ENCODE measurements at places on chromosomes 4 and X.

GRCh38 chr4:18440527-18441202, 419.1 kb upstream of the LCORL start:
- no peak for DNase-seq

DNA sequence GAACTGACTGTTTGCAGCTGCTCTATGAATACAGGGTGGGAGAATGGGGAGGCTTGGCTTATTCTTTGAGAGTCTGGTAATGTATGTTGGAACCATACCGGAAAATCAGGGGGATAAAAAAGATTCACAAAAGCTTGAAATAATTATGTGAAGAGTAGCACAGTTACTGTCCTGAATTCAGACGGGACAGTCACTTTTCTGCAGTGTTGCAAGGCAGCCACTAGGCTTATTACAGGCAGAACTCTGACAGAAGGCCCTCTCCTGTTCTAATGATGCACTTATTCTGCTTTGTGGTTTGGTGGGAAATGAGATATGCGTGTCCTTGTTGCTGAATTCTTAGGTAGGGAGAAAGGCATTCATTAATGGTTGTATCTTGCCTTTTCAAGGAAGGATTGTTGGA, 37.2 kb downstream of the GUCY1B1 start:
- DNase-seq: no peak

DNA sequence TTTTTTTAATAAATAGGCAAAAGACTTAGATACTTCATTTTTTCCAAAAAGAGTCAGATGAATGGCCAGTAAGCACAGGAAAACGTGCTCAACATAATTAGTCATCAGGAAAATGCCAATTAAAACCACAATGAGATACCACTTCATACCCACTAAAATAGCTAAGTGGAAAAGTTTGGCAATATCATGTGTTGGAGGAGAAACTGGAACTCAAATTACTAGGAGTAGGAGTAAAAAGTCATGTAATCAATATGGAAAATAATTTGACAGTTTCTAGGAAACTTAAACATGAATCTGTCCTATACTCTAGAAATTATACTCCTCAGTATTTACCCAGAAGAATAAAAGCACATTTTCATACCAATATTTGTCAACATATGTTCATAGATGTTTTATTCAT, 449.8 kb downstream of the INPP4B start:
- DNase-seq: no peak

GRCh38 chr4:71027611-71028010, 34.2 kb downstream of the DCK start:
- DNase-seq: no peak

DNA sequence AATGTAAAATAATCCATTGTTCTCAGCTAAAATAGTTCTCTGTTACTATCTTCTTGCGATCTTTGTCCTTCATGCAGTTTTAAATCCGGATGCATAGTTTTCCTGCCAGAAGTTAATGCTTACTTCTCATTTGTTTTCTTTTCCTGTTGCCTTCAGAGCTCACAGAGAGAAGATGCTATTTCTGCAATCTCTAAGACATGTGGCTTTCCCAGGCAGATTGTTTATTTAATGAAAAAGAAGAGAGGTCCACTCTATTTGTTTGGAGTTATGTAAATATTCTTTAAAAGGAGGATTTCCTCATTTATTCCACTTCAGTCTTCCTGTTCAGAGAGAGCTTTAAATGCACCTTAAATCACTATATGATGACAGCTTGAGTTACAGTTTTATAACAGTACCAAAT, 39.3 kb upstream of the HPGD start:
- DNase-seq: no peak

DNA sequence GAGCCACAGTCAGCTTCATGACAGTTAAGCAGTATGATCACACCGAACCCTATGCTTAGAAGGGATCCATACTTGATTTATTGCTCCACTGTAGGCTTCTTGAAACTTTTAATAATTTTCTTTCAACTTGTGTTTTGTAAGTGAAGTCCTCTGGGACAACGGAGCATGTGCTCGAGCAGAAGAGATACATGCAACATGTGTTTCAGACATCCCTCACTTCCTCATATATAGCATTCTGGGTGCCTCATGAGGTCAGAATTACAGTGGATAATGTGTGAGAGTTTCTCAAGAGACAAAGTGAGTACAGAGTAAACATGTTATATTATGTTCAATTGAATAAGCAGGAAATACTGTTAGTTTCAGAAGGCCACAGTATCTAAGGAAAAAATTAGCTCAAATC, 893.2 kb downstream of the FAT4 start:
- no peak for DNase-seq

DNA sequence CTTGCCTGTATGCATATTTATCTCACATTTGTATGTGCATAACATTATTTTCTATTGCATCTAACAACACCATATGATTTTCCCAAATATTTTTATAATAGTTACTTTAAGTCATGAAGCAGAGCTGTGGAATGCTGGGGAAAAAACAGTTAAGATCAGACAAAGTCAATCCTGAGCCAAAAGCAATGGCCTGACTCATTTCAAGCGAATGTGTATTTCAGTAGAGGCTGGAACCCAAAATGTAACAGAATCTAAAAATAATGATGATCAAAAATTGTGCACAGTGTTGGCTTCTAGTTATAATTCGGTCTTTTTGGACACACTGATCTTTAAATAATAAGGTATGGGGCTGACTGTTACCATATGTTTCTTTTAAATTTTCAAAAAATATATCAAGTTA, 516.2 kb upstream of the ADGRL3 start:
- no peak for DNase-seq

DNA sequence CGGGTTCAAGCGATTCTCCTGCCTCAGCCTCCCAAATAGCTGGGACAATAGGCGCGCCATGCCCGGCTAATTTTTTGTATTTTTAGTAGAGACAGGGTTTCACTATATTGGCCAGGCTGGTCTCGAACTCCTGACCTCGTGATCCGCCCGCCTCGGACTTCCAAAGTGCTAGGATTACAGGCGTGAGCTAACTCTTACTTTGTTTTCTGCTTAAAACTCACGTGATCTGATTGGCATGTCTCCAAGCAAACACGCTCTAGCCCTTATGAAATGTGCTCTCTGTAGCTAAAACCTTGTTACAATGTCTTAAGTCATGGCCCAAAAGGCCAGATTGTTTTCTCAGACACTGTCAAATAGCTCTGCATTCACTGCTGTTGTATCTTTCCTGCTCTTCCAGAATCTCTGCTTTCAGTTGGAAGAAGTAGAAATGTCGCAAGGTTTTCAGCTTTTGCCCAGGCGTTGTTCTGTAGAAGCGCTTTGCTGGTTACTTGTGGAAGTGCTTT, 39.7 kb upstream of the OGT start:
- DNase-seq: no peak
